GM04504 (cell line): ENCODE measurements at places on chromosomes 12 and 14.

DNA sequence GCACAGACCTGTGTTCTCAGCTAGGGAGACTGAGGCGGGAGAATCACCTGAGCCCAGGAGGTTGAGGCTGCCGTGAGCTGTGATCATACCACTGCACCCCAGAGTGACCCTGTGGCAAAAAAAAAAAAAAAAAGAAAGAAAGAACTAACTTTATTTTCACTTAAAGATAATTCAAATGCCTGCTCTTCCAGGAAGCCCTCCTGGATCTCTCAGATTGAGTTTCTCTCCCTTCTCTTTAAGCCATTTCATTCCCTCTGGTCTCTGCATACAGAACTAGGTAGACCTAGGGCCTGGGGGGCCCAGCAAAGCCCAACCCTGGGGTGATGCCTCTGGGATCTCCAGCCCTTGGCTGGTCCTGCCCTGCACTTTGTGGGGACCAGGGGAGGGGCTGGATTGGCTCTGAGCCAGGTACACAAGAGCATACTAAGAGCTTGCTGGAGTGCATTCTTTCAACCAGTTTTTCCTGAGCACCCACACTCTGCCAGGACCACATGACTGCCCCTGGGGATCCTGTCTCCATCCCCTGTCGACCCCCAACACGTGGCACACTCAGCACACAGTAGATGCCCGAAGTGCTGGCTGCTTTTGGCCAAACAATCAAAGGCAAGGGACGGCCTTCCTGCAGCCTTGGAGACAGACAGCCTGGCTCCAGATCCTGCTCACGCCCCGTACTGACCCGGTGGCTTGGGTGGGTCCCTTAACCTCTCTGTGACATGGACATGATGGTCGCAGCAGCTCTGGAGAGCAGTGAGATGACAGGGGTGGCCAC, 52.7 kb downstream of the CYP46A1 start:
- no peak for DNase-seq

- no peak for DNase-seq
Observed at GRCh38 chr14:75150150-75150549, 23.3 kb upstream of the NEK9 start.

DNA sequence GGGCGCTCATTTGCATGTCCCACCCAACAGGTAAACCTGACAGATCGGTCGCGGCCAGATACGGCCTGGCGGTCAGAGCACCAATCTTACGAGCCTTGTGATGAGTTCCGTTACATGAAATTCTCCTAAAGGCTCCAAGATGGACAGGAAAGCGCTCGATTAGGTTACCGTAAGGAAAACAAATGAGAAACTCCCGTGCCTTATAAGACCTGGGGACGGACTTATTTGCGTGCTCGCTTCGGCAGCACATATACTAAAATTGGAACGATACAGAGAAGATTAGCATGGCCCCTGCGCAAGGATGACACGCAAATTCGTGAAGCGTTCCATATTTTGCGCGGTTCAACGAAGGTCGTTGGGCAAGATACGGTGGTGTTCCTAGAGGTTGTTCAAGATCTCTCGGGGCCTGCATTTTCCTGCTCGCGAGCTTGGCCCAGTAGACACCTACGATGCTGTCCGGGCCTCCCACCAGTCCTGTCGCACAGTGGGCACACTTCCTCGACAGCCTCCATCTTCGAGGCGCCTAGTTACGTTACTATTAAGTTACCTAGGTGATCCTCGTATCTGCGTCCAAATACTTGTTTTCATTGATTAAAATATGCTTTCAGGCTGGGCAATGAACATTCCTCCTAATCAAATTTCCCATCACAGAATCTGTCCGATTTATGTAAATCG, at the start of gene RNU6-7:
RNU6-7 (plus strand) TSS at position 230 of the 675 bp plus-strand sequence.
- no peak for DNase-seq

GRCh38 chr12:113439606-113440030, 17.4 kb downstream of the SDSL start:
- DNase-seq, result no peak

DNA sequence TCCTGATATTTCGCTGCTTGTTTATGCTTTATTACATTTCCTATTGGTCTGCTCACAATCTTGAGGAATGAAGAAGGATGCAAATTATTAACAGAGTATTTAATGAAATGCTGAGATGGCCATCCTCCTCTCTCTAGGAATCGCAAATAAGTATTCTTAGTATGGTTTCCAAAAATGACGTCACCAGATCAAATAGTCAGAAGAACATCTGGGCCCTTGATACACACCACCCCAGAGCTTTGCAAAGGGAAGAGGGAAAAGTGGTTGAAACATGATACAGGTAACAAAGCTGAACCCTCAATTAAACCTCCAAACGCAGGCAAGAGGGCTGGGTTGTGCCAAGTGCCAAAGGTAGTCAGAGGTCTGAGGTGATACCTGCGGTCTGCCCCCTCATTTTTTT, 107.3 kb downstream of the BCL11B start:
- no peak for DNase-seq

- DNase-seq, result no peak
Observed at GRCh38 chr12:11639454-11639853, 10.0 kb upstream of the ETV6 start.

DNA sequence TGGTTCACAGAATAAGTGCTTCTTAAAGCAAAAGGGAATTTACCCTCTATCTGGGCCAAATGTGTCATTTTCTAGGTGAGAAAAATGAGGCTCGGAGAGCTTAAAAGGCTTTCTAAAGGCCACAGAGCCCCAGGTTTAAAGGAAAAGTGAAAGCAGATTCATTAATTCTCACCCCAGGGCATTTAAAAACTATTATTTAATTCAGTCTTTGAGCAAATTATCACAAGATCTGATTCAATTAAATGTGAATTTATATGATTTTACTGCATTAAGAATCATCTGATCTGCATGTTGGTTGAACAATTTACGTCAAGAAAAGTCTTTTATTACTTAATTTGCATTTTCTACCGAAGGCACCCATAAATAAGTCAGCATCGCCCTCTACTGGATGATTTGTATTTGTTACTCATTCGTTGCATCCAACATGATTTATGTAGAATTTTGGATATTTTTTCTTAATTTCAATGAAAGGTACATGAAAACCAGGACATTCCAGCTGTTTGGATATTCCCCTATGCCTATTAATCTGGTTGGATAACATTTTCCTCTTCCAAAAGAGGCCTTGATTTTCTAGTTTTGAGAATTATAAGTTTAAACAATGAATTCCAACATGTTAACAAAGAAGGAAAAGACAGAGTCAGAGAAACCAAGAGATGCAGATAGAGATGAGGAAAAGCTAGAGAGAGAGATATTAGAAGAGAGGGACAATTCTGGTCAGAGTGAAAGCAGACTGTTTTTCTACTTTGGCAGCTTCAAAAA, 19.1 kb upstream of the DHRS7 start:
- no peak for DNase-seq

GRCh38 chr14:48349689-48350088, 674.3 kb upstream of the MDGA2 start:
- no peak for DNase-seq

DNA sequence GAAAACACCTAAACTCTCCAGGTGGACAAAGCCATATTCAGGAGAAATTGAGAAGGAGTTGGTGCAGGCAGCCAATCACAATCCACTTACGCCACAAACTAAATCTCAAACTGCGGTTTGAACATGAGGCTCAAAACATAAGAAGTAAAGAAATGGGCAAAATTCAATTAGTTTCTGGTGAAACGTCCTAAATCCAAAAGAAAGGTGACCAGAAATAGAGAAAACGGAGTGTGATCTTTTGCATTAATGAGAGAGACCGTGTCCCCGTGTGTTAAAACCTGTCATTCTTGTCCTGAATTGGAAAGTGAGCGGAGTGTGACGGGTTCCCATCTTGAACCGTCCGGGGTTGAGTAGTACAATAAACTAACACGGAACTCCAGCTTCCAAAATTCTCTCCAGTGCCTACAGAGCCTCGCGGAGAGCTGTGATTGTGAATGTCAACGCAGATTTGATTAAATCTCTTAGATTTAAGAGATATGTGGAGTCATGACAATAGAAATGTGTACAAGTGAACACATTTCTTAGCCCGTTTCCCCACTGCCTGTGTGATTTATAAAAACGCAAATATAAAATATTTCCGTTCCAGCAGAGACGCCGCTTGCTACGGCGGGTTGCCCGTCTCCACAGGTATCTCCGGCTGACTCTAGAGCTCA, 595 bp upstream of the METAP2 start:
- DNase-seq, result peak; percentile 12

DNA sequence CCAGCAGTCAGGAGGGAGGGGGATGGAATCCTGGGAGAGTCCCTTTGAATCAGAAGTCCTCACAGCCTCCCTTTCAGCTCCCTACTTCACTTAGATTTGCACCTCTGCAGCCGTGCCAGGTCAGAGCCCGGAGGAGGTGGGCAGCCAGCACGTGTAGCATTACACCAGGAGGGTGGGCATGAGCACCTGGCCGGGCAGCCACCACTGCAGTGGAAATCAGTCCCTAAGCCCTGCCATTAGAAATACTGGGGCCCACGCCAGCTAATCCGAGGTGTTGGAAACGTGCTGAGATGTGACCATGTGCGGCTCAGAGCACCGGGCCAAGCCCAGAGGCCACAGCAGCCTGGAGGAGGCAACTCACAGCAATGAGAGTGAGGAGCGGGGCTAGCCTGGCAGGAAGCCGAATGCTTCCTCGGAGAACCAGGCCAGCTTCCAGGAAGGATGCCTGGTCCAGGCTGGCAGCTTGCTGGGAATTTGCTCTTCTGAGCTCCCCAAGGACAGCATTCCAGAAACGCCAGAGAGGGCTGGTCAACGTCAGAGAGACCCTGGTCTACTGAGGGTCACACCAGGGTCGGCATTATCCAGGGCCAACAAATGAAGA, 9.4 kb upstream of the CACNA2D4 start:
- DNase-seq, result no peak

DNA sequence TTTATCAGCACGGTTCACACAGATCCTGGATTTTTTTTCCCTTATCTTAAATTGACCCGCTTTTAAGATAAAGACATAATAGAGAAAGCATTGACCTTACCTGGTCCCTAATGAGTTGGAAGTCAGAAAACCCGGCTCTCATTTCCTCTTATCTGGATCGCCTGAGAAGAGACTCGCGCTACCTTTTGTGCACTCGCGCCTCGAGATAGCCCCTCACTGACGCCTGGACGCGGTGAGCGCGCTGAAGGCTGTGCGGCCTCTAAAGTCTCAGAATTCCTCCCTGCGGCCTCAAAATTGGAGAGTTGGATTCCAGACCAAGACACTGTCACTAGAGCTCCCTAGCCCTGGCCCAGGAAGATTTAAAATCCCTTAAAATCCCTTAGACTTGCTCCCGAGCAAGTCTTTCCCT, 7.0 kb downstream of the NKX2-1 start:
- no peak for DNase-seq

- DNase-seq, result no peak
Observed at GRCh38 chr14:94295360-94296180, 2.5 kb upstream of the SERPINA10 start.

DNA sequence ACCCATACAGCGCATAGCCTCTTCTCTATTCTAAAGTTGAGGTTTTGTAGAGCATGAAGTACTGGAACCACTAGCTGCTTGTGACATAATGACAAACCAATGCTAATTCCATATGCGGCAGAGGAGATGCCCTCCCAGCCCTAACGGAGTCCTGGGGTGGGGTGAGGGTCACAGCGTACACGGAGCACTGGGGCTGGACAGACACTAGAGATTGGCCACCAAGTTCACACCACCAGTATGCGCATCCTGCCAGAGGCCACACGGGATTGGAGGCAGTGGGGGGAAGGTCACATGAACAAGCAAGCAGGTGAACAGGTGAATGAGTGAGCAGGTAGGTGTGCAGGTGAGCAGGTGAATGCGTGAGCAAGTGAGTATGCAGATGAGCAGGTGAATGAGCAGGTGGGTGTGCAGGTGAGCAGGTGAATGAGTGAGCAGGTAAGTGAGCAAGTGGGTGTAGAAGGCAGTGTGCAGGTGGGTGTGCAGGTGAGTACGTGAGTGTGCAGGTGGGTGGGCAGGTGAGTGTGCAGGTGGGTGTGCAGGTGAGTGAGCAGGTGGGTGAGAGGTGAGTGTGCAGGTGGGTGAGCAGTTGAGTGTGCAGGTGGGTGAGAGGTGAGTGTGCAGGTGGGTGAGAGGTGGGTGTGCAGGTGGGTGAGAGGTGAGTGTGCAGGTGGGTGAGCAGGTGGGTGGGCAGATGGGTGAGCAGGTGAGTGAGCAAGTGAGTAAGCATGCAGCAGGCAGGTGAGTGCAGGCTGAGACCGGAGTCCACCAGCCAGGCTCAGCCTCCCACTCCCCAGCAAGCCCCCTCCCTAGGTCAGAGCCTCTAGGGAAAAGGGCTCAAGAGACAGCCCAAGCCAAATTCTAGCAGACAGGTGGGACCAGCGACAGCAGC, 52.7 kb downstream of the CCDC85C start:
- DNase-seq, result no peak

DNA sequence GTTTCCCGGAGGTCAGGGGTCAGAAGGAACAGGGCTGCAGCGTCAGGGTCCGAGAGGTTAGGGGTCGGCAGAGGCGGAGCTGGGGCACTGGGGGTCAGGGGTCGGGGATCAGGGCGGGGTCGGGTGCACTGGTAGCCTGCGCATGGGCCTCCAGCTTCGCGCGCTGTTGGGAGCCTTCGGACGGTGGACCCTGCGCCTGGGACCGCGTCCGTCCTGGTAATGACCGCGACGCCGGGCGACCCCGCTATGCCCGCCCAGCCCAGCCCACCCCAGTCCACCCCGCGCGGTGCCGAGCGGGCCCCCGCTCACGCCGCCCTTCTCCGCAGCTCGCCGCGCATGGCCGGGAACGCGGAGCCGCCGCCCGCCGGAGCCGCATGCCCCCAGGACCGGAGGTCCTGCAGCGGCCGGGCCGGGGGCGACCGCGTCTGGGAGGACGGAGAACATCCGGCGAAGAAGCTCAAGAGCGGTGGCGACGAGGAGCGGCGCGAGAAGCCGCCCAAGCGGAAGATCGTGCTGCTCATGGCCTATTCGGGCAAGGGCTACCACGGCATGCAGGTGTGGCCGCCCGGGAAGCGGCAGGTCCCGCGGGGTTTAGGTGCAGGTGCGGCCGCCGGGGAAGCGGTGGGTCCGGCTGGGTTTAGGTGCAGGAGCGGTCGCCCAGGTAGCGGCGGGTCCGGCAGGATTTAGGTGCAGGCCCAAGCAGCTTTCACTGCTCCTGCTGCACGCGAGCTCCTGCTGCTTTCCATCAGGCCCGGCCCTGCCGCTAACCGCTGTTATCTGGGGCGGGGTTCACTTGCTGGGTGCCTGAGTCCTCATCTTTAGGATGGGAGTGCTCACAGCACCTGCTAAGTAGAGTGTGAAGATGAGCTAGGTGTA, 743 bp downstream of the PUS1 start:
- no peak for DNase-seq

DNA sequence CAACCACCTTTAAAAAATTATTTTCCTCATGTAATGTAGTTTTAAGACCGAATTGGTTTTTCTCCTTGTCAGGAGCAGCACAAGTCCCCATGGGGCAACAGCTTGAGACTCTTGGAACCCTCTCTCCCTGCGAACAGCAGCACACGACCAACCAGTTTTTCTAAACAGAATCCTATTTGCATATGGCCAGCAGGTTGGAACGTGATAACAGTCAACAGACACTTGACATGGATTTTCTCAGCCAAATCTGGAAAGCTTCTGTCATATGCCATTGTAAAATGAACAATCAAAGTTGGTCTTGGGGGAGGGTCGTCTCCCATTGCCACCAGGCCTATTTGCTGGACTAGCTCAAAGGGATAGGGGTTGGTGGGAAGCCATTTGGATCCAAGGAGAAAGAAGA, 1915.0 kb upstream of the FLRT2 start:
- DNase-seq, result no peak
